ENCODE measurements at places on chromosomes 2 and 18. TPM values are rescaled to one million over a fixed set of nuclear protein-coding genes. Genes with fewer than 3 reads are reported as not detected.

DNA sequence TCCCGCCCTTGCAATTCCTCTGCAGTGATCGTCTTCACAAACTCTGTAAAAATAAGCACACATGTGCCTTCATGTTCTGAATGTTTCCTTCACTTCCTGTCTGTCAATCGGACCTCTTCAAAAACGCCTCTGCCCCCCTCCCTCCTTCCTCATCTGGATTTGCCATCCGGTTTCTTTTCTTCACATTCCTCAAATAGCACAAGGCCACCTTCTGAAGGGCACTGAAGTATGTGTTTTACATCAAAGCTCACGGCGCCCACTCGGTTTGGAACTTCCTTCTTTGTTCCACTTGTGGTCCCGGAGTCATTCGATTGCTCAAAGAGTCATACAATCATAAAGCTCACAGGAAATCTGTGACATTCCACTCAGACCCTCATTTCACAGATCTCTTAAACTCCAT lies 758.1 kb upstream of the SALL3 start:
- DNase-seq = no peak

GRCh38 chr2:184875911-184876310 lies 277.6 kb downstream of the ZNF804A start:
- no peak for DNase-seq

Gene CTNNA2
- 2.7 TPM for total RNA-seq

Gene C2orf78
- not detected for total RNA-seq

Gene CYS1
- 0.16 TPM for total RNA-seq

Gene PER2
- 3.1 TPM for total RNA-seq

Gene CCDC121
- 3.0 TPM for total RNA-seq
